KBM-7 (cell line): ENCODE measurements at places on chromosomes 7 and 10.

DNA sequence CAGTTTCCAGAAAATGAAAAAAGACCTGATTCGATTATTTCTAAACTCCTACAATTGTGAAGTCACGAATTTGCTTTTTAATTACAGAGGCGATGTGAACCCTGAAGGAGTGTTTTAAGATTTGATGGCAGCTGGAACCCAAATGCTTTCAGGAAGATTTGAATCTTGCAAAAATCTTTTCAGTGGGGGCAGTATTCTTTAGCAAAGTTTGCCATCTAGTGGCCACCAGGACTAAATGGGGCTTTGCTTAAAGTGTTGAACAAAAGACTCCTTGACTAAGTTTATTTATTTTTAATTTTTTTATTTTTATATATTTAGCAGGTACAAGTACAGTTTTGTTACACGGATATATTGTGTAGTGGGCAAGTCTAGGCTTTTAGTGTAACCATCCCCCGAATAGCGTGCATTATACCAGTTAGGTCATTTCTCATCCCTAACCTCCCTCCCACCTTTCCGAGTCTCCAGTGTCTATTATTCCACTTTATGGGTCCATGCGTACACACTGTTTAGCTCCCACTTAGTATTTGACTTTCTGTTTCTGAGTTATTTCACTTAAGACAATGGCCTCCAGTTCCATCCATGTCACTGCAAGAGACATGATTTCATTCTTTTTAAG lies 98.8 kb downstream of the CACNB2 start:
- peak; percentile 21 for DNase-seq

DNA sequence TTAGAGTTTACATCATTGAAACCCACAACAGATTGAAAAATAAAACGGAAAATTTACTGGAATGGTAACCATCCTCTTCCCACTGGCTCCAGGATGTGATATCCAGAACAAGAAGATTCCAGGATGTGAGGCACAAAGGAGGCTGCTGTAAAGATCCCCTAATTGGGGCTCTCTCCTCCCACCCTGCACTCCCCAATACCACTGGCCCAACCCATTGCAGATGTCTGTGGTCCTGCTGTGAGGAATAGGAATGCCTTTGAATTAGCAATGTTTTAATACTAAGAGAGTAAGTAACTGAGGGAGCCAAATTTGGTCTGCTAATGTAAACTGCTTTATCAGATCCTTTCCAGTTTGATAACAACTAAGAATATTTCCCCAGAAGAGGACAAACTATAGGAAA lies 225.9 kb upstream of the INHBA start:
- no peak for DNase-seq

DNA sequence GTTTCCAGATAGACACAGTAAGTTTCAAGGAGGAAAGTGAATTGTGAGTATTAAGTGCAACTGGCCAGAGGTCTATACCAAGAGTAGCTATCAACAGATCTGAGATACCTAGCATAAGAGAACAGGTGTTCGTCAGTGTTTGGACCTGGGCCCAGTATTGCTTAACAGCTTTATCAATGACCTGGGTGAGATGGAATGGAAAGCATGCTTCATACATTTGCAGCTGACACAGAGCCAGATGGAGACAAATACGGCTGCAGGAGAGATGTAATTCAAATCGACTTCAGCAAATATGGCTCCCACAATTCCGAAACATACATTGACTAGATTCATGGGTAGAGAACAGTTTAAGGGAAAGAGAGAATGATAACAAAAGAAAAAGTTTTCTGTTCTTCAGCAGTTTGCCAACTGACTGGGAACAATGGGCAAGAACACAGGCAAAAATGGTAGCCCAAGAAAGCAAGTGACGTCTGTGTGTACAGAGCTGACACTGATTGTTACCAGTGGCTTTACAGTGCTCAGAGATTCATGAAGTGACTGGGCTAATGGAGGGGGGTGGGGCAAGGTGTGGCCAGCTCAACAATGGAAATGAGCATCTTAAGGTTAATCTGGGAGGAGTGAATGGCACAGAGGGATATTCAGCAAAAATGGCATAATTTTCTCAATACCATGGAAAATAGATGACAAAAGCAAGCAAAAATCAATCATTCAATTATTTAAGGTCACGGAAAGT lies 28.0 kb upstream of the COBL start:
- DNase-seq: no peak

DNA sequence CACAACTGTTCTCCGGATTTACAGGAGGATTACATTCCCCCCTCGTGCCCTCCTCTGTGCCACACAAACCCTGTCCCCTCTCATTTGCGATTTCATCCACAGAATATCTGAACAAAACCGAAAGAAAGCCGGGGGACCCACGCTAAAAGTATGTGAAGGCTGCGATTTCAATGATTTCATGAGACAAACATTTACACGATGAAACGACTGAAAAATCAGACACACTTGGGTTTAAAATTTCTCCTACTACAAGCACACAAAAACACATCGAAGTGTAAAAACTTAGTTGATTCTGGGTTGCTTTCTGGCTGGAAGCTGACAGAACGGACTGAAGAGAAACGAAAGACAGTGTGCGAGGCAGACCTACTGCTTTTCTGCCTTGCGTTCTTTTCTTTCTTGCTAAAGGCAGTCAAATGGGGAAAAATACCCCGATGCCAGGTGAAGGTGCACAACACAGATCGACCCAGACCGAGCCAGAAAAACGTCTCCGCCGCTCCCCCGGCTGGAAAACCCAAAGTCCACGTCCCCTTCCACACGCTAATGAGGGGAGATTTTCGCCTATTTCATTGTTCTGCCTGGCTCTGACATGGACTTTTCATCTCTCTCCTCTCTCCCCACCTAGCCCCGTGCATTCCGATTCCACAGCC lies 1.2 kb downstream of the HIPK2 start:
- DNase-seq: peak; percentile 57

DNA sequence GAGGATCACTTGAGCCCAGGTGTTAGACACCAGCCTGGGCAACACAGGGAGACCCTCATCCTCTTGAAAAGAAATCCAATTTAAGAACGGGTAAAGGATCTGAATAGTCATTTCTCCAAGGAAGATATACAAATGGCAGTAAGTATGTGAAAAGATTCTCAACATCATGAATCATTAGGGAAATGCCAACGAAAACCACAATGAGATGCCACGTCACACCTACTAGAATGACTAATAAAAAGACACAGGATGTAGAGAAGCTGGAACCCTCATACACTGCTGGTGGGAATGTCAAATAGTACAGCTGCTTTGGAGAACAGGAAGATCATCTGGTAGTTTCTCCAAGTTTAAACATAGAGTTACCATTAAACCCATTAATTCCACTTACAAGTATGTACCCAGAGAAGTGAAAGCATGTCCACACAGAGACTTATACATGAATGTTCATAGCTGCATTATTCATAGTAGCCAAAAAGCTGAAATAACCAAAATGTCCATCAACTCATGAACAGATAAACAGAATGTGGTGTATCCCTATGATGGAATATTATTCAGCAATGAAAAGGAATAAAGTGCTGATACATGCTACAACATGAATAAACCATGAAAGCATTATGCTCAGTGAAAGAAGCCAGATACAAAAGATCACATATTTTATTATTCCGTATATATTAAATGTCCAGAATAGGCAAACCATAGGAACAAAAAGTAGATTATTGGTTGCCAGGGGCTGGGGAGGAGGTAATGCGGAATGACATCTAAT lies 13.1 kb upstream of the ZMIZ2 start:
- no peak for DNase-seq

DNA sequence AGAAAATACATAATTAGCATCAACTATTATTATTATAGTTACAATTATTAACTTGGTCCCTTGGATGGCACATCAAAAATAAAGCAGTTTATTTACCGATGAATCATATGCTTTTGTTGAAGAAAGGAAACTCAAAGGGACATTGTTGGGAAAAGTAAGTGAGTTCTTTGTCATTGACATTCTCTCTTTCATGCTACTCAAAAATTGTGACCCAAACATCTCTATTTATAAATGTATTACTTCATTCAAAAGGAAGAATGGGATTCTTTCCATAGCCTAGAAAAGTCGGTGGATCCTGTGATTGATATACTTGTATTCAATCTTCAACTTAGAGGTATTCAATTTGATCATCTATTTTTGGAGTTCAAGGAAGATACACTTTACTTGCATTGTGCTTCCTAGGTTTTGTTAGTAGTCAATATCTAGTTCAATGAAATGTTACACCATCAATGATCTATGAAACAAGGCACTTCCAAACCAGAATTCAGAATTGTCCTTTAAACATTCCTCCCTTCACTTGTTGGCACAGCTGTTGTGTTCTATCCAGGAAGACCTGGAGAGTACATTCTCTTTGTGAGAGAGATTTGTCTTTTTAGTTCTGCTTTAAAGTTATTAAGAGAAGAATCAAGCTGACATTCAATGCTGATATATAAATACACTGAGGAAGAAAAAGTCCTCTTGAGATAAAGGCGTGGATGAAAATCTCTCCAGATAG lies 235.2 kb downstream of the TMEM26 start:
- DNase-seq: no peak

DNA sequence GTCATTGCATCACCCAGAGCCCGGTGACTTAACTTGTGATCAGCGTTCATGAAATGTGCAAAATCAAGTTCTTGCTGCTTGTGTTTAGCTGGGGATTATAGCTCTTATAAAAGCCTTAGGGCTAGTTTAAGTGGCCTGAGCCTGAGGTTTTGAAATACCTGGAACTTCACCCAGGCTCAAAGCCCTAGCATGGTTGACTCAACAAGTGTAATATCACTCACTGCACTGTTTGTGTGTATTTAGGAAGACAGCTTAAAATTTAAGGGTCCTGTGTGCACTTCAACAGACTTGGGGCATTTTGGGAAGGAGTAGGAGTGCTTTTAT lies 489.5 kb downstream of the GATA3 start:
- no peak for DNase-seq

- no peak for DNase-seq
Measured at GRCh38 chr7:16051561-16052255, 365.2 kb upstream of the MEOX2 start.

- DNase-seq: peak; percentile 84
Measured at GRCh38 chr7:114922652-114923402, 933 bp downstream of the MDFIC start.

- DNase-seq: no peak
Measured at GRCh38 chr7:116906391-116906790, 44.0 kb downstream of the CAPZA2 start.

GRCh38 chr7:1843271-1843861 lies 173.3 kb downstream of the ELFN1 start:
- DNase-seq: peak; percentile 83

DNA sequence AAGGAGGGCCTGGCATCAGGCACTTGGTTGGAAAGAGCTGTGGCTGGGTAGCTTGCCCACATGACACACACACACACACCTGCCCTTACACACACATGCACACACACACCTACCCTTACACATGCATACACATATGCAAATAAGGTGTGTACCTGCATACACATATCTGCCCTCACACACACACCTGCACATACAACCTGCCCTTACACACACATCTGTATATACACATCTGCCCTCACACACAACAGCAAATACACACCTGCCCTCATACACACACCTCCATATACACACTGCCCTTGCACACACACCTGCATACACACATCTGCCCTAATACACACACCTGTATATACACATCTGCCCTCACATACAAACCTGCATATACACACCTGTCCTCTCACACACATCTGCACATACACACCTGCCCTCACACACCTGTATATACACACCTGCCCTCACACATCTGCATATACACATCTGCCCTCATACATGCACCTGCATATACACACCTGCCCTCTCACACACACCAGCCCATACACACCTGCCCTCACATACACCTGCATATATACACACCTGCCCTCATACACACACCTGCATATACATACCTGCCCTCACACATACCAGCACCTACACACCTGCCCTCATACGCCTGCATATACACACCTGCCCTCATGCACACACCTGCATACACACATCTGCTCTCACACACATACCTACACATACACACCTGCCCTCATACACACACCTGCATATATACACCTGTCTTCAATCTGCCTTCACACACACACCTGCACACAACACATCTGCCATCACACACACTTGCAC lies 82.9 kb downstream of the GRID1 start:
- DNase-seq: no peak

DNA sequence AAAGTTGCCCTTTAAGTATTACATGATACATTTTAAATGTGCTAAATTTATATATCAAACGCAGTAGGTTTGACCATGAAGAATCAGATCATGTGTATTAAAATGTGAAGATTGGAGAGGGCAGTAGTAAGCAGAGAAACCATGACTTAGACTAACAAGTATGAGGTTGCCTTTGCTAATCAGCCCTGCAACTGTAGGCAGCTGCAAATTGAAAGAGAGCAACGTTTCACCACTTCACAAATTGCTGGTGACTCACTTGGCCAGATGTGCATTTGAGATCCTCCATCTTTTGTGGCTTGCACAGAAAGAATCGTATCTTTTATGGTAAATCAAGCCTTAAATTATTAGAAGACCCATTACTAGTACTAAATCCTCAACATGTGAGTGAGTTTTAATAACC lies 10.1 kb upstream of the SEMA3A start:
- no peak for DNase-seq

DNA sequence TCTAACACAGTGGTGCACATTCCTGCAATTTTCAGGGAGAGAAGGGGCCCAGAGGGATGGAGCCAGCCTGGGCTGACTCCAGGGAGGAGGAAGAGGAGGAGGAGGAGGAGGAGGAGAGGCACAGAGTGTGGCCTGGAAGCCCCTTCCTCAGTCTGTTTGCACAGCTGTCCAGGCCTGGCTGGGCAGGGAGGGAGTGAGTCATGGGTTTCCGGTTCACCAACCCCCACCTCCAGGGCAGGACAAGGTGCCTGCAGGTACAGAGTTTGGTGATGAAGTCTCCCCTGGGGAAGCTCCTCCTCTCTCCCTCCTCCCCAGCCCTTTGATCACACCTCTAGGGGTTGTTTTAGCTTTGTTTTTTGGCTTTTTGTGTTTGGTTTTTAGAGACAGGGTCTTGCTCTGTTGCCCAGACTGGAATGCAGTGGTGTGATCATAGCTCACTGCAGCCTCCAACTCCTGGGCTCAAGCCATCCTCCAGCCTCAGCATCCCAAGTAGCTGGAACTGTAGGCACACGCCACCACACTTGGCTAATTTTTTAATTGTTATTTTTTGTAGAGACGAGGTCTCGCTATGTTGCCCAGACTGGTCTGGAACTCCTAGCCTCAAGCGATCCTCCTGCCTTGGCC lies 77.5 kb upstream of the CUX1 start:
- DNase-seq: no peak
